ENCODE measurements at places on chromosomes 12 and 14.

DNA sequence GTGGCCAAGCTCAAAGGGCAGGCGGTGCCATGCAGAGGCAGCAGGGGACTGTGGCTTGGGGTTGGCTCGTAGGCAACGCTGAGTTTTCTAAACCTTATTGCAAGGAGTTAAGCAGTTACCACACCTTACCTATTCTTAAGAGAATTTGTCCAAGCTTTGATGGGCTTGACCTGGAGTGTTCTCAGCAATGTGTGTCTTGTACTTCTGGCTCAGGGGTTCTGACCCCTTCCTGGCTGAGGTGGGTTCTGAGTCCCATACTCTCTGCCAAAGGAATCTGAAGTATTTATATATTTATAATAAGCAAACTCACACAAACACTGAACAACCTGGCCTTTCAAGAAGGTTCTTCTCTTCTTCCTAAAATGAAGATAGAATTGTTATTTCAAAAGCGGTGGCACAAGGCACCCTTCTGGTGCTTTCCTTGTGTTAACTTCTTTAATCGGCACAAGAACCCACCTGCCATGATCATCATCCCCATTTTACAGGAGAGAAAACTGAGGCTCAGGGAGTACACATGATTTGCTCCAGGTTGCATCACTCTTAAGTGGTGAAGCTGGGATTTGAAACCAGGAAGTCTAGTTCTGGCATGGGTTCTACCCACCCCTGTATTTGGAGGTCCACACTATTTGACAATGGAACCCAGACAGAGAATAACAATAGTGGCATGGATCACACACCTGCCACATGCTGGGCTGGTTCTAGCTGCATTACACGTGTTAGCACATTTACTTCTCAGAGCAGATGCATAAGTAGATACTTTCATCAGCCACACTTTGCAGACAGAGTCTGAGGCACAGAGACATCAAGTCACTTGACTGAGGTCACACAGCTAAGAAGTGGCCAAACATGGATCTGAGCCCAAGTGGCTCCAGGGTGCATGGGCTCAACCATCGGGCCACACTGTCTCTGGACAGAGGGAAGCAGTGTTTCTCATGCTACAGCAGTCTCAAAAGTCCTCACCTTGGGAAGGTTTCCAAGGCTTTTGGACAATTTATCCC is 224.0 kb downstream of the AACS start:
- DNase-seq = no peak

DNA sequence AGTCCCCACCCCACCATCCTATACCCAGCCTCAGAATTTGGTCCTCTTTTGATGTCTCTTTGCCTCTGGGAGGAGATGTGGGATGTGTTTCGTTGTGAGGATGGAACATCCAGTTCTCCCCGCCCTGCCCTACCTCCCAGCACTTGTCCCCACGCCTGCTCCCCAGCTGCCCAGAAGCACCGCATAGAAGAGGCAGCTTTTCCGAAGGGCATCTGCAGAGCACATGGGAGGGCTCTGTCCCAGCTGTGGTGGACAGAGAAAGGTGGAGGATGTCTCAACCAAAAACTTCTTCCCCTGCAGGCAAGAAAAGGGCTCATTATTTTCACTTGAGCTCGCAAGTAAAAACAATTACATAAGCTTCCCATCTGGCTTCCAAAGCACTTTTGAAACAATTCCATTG is 302.6 kb downstream of the PCNX1 start:
- DNase-seq = no peak

GRCh38 chr12:124904306-124905098 is 9.9 kb downstream of the UBC start:
- DNase-seq = no peak

DNA sequence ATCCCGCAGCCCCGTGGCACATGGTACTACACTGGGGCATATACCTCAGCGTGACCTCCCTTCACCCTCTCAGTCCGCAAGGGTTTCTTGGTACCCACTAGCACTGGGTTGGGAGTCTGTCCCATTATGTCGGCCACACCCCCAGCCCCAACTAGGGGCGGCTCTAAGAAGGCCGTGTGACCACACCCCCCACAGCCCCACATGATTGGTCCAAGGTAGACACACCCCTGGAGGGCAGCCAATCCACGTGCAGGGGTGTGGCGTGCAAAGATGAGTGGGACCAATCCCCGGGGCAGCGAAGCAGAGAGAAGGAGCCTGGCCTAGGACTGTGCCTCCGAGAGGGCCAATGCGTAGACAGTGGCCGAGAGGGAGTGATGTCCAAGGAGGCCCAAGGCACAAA is 34.6 kb upstream of the BEGAIN start:
- no peak for DNase-seq
